T-helper 17 cell (primary cell): ENCODE measurements at places on chromosomes 12 and 14. TPM values are rescaled to one million over a fixed set of nuclear protein-coding genes. Genes with fewer than 3 reads are reported as not detected.

The L2HGDH gene
- total RNA-seq: 1.8 TPM

The IGF1 gene
- total RNA-seq: not detected

DNA sequence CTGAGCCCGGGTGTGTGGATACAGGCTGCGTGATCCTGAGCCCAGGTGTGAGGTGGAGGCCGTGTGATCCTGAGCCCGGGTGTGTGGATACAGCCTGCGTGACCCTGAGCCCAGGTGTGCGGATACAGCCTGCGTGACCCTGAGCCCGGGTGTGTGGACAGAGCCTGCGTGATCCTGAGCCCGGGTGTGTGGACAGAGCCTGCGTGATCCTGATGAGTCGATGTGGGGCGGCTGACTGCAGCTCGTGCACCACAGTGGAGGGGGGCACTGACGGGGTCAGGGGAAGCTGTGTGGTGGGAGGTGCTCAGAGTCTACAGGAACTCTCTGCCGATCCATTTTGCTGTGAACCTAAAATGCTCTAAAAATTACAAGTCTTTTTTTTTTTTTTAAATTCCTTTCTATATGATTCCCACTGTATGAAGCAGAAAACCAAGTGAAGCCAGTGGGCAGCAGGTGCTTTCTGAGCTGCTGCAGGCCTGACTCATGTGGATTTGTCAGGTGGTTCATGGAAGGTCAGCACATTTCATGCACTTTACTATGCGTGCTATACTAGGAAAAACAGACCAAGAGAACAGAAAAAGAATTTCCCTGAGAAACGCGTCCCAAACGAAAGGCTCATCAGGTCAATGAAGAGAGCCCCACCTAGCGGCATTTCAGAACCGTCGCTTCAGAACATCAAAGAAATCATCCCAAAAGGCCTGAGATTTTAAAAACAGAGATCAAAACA, 19.3 kb downstream of the BRF1 start:
- no peak for DNase-seq
- H3K4me1 ChIP-seq: peaks cover 27% of the 10 kb centered on the region
- H3K4me3 ChIP-seq: no peak overlapping the region
- H3K36me3 ChIP-seq: no peaks in the 10 kb centered on the region
- H3K27me3 ChIP-seq: no peaks in the 10 kb centered on the region

- peaks cover 22% of the 10 kb centered on the region for H3K4me1 ChIP-seq
- no peaks in the 10 kb centered on the region for H3K27me3 ChIP-seq
- no peaks in the 10 kb centered on the region for H3K36me3 ChIP-seq
- H3K4me3 ChIP-seq: no peak overlapping the region
Measured at GRCh38 chr14:93096691-93097322, 18.9 kb downstream of the ITPK1 start.
